ENCODE measurements at places on chromosomes 5 and 9.
A peak's percentile ranks its signal among the peaks of the same experiment; 100 is the strongest.

GRCh38 chr5:96481009-96481786 lies 48.1 kb upstream of the PCSK1 start:
- no peak for DNase-seq

GRCh38 chr9:93453047-93453914 lies at the start of gene FAM120AOS:
TSS of gene FAM120AOS (minus strand) at chr9:93453581. CDS start at chr9:93452709, 872 bp downstream.
- DNase-seq = peak; percentile 86

- DNase-seq = no peak
Measured at GRCh38 chr5:66442951-66443445, 153.2 kb upstream of the MAST4 start.

DNA sequence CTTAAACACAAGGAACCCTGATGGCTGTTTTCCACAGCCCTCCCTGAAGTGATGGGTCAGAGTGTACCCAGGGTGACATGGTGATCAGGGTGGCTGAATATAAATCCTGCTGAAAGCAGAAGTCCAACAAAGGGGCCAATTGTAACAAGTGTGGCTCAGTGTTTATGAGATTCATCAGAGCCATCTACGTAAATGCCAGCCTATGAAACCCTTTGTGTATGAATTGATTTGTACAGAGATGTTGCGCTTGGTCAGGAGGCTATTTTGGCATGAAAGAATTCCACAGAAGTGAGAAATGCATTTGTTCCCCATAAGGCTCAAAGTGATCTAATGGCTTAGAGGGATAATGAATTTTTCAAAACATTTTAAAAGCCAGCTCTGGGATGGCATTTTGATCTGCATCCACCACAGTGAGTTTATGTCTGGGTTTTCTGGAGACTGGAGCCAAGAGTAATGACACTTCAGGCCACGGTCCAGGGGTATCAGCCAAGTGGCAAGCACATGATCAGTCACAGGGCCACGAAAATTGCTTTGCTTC lies 12.4 kb downstream of the PRUNE2 start:
- peak; percentile 32 for DNase-seq

DNA sequence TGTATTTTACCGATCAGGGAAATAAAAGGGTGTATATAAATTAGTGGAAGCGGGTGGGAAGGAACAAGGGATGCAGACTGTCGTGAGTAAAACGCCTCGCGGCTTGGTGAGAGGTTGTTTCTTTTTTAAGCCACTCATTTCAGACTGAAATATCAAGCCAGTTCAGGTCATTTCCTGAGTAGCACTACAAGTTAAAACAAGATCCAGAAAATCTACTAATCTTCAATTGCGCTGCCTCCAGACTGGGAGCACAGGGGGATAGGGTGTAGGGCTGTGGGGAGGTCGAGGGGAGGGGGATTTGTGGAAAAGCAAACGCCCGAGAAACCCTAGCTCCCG lies 140.8 kb downstream of the TSSK1B start:
- DNase-seq = no peak

Measured in thoracic aorta (tissue), 2 donors.